ENCODE measurements at places on chromosomes 12 and 14. TPM values are rescaled to one million over a fixed set of nuclear protein-coding genes. Genes with fewer than 3 reads are reported as not detected.

Gene KRT2
- total RNA-seq: not detected

Gene KRT75
- total RNA-seq: not detected

Gene ZC2HC1C
- 1.5 TPM for total RNA-seq

Gene PIANP
- total RNA-seq: 0.18 TPM

Gene JPH4
- 0.09 TPM for total RNA-seq

Gene FAR2
- 3.8 TPM for total RNA-seq

Gene ZFHX2
- total RNA-seq: 2.5 TPM

- H3K4me1 ChIP-seq: peaks cover 22% of the 10 kb centered on the region
- no peak overlapping the region for H3K27ac ChIP-seq
- H3K27me3 ChIP-seq: no peaks in the 10 kb centered on the region
- DNase-seq: no peak
- H3K36me3 ChIP-seq: peaks cover 30% of the 10 kb centered on the region
These were observed 1.7 kb upstream of the LDHB start for GRCh38 chr12:21659383-21659782.

DNA sequence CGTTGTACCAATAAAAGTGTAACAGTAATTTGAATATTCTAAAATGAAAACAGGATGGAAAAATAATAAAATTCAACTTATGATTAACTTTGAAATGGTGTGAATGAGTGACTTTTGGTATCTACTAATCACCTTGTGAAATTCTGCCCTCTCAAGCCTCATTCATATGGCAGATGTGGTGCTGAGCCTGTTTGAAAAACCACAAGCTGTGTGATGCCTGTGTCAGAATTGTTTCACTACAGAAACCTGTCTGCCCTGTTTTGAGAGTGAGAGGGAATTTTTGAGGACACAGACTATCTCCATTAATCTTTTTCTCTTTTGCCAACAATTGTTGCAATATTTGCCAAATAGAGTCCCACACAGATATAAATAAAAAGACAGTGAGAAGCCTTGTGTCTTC, 3.9 kb upstream of the RNU6-7 start:
- H3K4me3 ChIP-seq: no peak overlapping the region
- H3K27ac ChIP-seq: no peak overlapping the region
- H3K36me3 ChIP-seq: no peaks in the 10 kb centered on the region
- DNase-seq: no peak
- H3K27me3 ChIP-seq: peaks cover under 1% of the 10 kb centered on the region
- H3K4me1 ChIP-seq: peaks cover 26% of the 10 kb centered on the region

- peak overlapping the region; percentile 17 for H3K4me3 ChIP-seq
- peaks cover 60% of the 10 kb centered on the region for H3K4me1 ChIP-seq
- no peaks in the 10 kb centered on the region for H3K27me3 ChIP-seq
- peaks cover 20% of the 10 kb centered on the region for H3K36me3 ChIP-seq
- peak; percentile 28 for DNase-seq
These were observed 18.8 kb upstream of the FLVCR2 start for GRCh38 chr14:75559451-75560222.

- peaks cover 2% of the 10 kb centered on the region for H3K4me1 ChIP-seq
- no peak overlapping the region for H3K4me3 ChIP-seq
- H3K36me3 ChIP-seq: no peaks in the 10 kb centered on the region
- no peaks in the 10 kb centered on the region for H3K27me3 ChIP-seq
- DNase-seq: no peak
- H3K27ac ChIP-seq: no peak overlapping the region
These were observed 47.0 kb upstream of the ERGIC2 start for GRCh38 chr12:29427964-29428363.

GRCh38 chr12:102954134-102954533, 3.3 kb upstream of the ASCL1 start:
- H3K27ac ChIP-seq: no peak overlapping the region
- no peak overlapping the region for H3K4me3 ChIP-seq
- H3K4me1 ChIP-seq: peaks cover 39% of the 10 kb centered on the region
- DNase-seq: no peak

GRCh38 chr12:58764100-58764953, 156.0 kb downstream of the LRIG3 start:
- DNase-seq: no peak
- no peak overlapping the region for H3K27ac ChIP-seq
- H3K27me3 ChIP-seq: no peaks in the 10 kb centered on the region
- no peaks in the 10 kb centered on the region for H3K36me3 ChIP-seq
- H3K4me3 ChIP-seq: no peak overlapping the region
- H3K4me1 ChIP-seq: no peaks in the 10 kb centered on the region

- peaks cover 29% of the 10 kb centered on the region for H3K36me3 ChIP-seq
- H3K4me1 ChIP-seq: peaks cover 69% of the 10 kb centered on the region
- H3K27me3 ChIP-seq: no peaks in the 10 kb centered on the region
- peak overlapping the region; percentile 3 for H3K4me3 ChIP-seq
- peak overlapping the region; percentile 20 for H3K27ac ChIP-seq
- DNase-seq: no peak
These were observed 144.0 kb upstream of the PLEKHG7 start for GRCh38 chr12:92558806-92559205.

DNA sequence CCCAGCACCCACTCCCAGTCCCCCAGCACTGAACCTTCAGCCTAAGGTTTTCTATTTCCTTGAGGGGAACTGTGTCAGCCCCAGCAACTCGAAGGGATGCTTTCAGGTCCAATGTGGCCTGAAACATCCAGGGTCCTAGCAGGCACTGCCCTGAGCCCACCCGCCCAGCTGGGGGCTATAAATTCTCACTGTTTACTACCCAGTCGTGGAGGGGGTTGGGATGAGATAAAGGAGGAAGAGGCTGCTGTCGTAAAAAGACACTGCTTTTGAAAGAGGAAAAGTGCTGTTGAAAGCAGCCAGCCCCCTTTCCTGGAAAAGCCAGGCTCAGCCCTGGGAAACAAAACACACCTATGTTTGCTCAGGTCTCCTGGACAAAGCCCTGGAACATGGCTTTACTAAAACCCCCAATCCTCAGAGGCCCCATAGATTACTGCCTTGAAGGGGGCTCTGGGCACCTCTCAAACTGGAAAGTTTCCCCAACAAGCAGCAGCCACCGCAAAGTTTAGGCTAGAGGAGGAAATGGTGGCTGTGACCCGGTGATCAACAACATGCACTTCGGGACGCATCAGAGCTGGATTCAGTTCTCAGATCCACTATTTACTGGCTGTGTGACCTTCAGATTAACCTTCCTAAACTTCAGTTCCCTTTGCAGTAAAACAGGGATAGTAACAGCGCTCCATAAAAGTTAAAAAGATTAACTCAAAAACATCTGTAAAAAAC, 51.0 kb downstream of the ACTN1 start:
- DNase-seq: no peak

- no peak overlapping the region for H3K27ac ChIP-seq
- no peaks in the 10 kb centered on the region for H3K27me3 ChIP-seq
- peaks cover 5% of the 10 kb centered on the region for H3K36me3 ChIP-seq
These were observed 145.6 kb downstream of the DYRK2 start for GRCh38 chr12:67794161-67794560.

GRCh38 chr14:22646570-22647254, 2.6 kb upstream of the OR6J1 start:
- no peak overlapping the region for H3K27ac ChIP-seq
- no peak for DNase-seq
- H3K4me1 ChIP-seq: peaks cover 4% of the 10 kb centered on the region
- no peak overlapping the region for H3K4me3 ChIP-seq
- H3K27me3 ChIP-seq: no peaks in the 10 kb centered on the region

GRCh38 chr12:130572553-130572952, 143.5 kb downstream of the RIMBP2 start:
- no peak overlapping the region for H3K27ac ChIP-seq
- no peaks in the 10 kb centered on the region for H3K4me1 ChIP-seq
- no peak overlapping the region for H3K4me3 ChIP-seq
- DNase-seq: no peak
- H3K36me3 ChIP-seq: no peaks in the 10 kb centered on the region
- H3K27me3 ChIP-seq: no peaks in the 10 kb centered on the region

- no peaks in the 10 kb centered on the region for H3K27me3 ChIP-seq
- H3K27ac ChIP-seq: no peak overlapping the region
- H3K36me3 ChIP-seq: no peaks in the 10 kb centered on the region
- DNase-seq: no peak
- H3K4me3 ChIP-seq: no peak overlapping the region
These were observed 17.1 kb downstream of the LMO3 start for GRCh38 chr12:16588812-16589211.

DNA sequence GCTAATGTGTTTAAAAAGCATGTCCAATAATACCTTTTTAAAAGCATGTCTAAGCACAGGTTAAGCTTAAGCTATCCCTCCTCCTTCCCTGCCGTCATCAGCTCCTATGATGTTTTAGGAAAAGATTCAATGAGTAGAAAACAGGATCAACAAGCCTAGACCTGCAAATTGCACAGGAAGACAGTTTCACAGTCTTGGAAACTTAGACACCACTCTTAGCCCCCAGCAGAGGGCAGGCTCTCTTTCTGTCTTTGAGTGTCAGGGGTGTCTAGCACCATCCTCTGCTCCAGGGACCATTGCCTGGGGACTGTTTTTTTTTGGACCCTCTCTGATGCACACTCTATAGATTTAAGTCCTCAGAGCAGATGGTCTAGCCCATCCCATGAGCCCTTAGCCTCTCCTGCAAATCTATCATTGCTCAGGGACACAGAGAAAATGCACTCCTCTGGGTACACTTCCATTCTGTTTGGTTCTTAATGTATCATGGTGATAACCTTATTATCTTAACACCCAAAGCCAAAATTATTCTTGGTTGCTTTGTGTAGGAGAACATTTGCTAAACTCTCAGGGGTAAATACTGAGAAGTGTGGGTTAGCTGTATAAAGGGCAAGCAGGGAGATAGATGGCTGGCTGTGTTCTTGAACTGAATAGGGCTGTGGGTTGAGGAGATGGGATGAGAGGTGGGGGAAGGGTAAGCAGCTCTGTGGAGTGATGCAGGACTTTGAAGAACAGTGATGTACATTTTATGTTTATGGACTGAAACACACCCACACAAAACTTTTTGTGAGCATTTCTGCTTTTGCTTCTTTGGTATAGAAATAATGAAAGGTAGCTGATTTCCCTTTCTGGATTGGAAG, 259.9 kb upstream of the DDHD1 start:
- H3K27me3 ChIP-seq: no peaks in the 10 kb centered on the region
- H3K36me3 ChIP-seq: no peaks in the 10 kb centered on the region
- no peak for DNase-seq
- H3K4me1 ChIP-seq: no peaks in the 10 kb centered on the region
- H3K27ac ChIP-seq: no peak overlapping the region
- H3K4me3 ChIP-seq: no peak overlapping the region
